ENCODE measurements at places on chromosomes 1 and 21.

- no peak for DNase-seq
Observed at GRCh38 chr21:43190544-43190943, 21.7 kb downstream of the CRYAA start.

DNA sequence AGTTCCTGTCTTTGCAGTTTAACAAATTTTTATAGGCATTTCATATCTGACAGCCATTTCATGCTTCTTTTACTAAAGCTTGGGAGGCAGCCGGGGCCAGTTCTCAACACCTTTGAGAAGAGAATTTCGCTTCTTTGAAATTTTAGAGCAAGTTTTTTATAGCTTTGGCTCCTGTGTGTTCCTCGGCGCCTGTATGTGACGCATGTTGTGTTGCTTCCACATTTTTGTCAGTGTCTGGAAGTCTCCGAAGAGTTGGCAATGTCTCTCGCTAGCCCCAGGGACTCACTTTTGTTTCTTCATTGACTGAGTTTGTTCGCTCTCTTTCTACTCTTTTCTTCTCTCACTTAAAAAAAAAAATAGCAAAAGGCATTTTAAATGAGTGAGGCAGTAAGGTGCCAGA lies 386.9 kb upstream of the PLXNA2 start:
- no peak for DNase-seq

- DNase-seq: no peak
Observed at GRCh38 chr1:156987715-156988114, 57.8 kb downstream of the ARHGEF11 start.

- DNase-seq: no peak
Observed at GRCh38 chr1:155278689-155279160, 1.5 kb downstream of the HCN3 start.

DNA sequence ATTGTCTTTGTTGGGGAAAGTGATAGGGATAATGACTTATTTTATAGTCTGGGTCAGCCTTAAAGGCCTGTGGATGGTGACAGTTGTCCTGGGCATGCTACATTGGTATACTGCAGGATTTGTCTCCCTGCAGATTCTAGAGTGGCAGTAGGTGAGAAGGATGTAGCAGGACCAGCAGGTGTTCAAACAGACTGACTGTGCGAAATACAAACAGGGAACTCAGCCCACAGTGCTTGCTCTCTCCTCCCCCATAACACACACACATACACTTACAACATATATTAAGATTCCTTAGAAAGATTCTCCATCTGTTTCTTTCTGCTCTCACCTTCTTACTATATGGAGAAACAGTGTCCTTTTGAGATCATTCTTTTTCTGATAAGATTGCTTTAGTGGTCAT lies 6.9 kb downstream of the PDE4B start:
- no peak for DNase-seq

DNA sequence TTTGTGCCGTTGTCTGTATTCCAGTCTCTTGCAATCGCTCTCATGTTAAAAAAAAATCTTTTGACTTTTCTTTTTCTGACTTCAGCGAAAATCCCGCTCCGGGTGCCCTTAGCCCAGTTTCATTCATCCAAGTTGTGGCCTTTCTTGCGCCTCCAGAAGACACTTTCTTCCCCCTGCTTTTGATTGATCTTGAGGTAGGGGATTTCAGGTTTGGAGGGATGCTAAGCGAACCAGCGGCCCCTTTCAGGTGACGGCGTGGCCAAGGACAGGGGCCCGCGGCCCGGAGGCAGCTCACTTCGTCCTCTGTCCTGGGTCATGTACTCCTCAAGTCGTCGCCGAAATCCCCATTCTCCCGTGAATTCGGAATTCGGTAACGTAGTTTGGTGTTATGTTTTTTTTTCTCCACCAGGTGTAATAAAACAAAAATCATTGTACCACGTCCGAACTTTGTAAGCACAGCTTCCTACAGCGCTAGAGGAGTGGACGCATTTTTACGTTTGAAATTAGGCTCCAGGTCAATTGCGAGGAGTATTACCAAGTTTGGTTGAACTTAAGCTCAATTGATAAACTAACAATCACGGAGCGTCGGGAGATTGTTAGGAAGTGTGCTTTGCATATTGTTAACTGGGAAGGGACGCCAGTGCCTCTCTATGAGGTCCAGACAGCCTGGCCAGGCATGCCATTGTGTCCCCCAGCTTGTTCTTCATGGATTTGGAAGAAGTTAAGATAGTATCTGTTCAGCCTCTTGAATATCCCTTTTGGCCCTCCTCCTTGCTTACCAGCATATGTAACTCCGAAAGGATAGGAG lies 1.1 kb downstream of the MRPS6 start:
- no peak for DNase-seq

GRCh38 chr1:202802998-202803932 lies 5.0 kb downstream of the KDM5B start:
- DNase-seq: no peak

DNA sequence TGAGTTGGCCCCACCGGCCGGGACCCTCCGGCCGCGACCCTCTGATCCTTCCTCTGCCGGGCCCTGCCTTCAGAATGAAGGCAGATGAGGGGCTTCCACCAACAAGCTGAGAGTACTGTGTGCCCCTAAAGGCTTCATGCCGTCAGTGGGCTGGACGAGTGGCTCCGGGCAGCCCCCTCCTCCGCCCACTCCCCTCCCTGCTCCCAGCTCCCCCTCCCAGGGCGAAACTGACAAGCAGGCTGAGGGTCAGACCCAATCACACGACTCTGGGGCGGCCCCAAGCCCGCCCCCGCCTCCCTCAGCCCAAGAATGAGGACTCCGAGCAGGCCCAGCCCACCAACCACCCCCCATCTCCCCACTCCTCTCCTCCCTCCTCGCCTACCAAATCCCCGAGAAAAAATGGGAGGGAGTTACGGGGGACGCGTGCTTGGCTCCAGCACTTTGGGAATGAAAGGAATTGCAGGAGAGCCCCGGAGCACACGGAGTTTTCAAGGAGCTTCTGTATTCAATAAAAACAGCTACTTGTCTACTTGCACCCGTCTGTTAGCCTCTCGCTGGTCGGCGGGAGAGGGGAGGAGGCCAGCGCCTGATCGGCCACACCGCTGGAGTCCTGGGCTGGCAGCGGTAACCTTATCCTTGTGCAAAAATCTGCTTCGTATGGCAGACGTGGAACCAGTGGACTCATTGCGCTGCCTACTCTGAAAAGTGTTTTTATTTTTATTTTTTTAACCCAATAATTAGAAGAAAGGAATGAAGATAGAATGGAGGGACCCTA lies at the start of gene COL11A1:
COL11A1 (minus strand) TSS at position 147 of the 775 bp plus-strand sequence. CDS start 344 bp downstream, outside the sequence.
- peak; percentile 86 for DNase-seq

DNA sequence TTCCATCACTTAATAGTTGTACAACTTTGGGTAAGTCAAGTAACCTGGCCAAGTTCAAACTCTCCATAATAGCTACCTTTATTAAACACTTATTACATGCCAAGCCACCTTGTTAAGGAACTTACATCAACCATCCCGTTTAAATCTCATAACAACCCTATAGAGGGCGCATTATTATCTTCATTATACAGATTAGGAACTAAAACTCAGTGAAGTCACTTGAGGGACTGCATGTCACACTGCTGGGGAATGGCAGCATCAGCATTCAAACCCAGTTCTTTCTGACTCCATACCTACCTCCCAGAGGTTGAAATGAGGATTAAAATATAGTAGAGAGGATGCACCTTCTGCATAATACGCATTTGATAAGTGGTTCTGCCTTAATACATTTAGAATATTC lies 47.1 kb upstream of the PLA2G2C start:
- DNase-seq: no peak

DNA sequence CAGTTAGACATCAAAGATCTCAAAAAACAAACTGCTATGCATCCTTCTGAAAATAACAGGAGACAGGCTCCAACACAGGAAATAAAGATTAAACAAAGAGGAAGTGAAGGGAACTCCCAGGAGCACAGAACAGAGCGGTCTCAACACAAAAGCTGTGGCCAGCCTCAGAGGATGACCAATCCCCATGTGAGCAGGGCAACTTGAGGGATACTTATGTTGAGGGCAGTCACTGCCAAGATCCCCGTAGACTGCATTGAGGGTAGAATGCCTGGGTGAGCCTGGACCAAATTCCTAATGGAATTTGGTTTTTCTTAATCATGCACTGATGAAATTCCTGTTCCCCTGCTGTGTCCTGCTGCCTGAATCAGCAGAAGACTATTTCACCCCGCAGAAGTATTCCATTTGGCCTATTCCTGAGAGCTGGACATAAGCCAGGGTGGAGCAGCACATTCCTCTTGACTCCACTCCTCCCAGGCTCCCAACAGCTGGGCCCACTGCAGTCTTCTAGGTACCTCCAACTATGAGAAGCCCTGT lies 49.0 kb downstream of the JAK1 start:
- no peak for DNase-seq

- no peak for DNase-seq
Observed at GRCh38 chr1:192967211-192967877, 91.8 kb downstream of the UCHL5 start.

DNA sequence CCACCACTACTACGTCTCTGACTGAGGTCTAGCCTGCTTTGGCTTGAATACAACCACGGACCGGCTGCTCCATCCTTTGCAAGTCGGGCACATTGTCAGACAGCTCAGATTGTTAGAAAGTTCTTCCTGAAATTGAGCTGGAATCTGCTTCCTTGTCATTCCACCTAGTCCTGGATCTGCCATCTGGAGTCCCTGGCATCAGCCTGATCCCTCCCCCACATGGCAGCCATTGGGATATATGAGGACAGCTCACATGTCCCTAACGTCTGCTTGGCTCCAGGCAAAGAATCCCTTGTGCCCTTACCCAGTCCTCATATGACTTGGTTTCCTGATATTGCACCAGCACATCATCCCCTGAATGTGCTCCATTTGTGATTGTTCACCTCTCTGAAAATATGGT lies 56.3 kb upstream of the SYT6 start:
- no peak for DNase-seq

DNA sequence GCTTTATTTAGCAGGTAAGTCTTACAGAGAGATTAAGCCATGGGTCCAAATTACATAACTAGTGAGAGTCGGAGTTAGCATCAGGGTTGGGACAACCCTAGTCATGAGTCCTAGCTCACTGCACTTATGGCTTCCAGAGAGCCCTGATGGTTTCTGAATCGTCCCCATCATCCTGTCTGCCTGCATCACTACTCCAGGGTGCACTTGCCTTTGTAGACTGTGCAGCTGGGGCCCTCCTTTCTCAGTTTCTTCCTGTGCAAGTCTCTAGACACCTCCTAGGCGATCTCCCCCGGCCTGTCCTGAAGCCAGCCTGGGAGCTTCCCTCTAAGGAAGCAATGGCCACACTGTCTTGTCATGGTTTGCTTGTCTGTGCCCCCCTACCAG lies 37.1 kb downstream of the KIAA0040 start:
- DNase-seq: no peak

DNA sequence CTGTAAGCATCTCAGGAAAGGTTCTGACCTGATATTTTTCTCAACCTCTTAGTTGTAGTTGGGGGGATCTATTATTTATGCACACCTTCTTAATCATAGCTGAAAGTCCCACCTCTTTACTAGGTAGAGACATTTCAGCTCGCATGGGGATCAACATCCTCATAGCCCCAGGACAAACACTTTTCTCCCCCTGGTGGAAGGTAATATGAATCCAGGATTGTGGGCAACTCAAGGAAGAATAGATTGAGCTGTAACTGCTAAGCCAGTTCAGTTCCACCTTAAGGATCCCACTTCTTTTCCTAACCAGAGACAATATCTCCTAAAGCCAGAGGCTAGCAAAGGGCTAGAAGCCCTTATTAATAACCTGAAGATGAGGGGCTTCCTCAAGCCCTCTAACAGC lies 25.4 kb upstream of the SMYD3 start:
- DNase-seq: no peak

- DNase-seq: no peak
Observed at GRCh38 chr1:224631462-224632115, 15.5 kb downstream of the CNIH3 start.

GRCh38 chr1:184437291-184437690 lies 50.5 kb downstream of the C1orf21 start:
- no peak for DNase-seq
